Glomerular endothelial cell (primary cell): ENCODE measurements at places on chromosomes 6 and 20. TPM values are rescaled to one million over a fixed set of nuclear protein-coding genes. Genes with fewer than 3 reads are reported as not detected.

DNA sequence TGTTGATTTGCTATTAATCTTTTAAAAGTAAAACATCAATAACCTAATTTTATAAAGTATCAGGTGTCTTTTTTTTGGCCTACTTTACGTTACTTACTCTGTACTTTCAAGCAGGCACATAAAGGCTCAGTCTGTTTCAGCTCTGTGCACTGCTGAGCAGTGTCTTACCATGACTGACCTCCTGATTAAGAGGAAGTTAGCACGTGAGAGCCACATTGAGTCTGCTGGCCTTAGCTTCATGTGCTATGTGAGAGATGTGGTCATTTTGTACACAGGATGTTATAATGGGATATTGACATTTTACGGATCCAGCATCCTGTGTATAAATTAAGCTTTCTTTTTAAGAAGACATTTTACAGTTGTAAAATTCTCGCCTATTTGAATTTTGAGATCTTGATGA lies 31.9 kb downstream of the ARID1B start:
- DNase-seq, result peak; percentile 22

- no peak for DNase-seq
Measured at GRCh38 chr6:90547079-90547478, 39.8 kb downstream of the MAP3K7 start.

- DNase-seq, result no peak
Measured at GRCh38 chr6:138685257-138685656, 88.3 kb upstream of the CCDC28A start.

Gene CD24
- total RNA-seq, result 6.4 and 38.0 TPM in 2 replicates

Gene PET117
- total RNA-seq, result 4.9 and 11.4 TPM in 2 replicates

GRCh38 chr6:137722749-137723272 lies 144.2 kb upstream of the TNFAIP3 start:
- DNase-seq, result no peak

DNA sequence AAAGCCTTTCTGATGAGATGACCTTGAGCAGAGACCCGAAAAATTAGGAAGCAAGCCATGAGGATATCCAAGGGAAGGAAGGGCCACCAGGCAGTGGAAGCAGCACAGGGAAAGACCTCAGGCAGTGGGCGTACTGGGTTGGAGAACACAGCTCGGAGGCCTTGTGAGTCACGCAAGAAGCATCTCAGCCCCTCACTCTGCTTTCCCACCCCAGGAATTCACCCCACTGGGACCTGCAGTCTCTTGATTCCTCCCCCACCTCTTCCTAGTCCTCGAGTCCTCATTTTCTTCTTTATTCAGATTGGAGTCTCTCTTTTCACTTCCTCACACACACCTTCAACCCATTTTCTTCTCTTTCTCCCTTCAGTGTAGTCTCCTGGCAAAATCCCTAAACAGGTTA lies 27.0 kb downstream of the RPRD1B start:
- DNase-seq, result no peak

Gene GABBR1
- 9.4 and 12.0 TPM in 2 replicates for total RNA-seq

- DNase-seq, result no peak
Measured at GRCh38 chr6:169251822-169252504, 1.7 kb downstream of the THBS2 start.

DNA sequence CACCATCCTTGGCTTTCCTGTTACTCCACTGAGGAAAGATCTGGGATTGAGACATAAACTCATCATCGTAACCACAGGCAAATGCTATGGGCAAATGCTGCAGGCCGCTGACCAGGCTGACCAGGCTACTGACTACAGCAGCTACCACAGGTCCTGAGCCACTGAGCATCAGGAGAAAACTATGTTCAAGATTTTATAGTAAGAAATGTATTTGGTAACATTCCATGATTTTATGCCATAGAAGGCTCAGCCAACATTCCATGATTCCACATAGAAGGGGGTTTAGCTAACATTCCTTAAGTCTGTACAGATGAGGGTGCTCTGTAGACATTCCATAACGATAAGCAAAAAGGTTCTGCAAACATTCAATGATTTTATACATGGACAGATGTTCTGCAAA lies 16.1 kb upstream of the B4GALT5 start:
- DNase-seq, result no peak

Gene SLC17A2
- not detected in 2 replicates for total RNA-seq

GRCh38 chr6:51844336-51844735 lies 243.1 kb downstream of the PKHD1 start:
- no peak for DNase-seq
